ENCODE measurements at places on chromosomes 6 and 20.

GRCh38 chr6:158121335-158121734, 46.7 kb downstream of the SERAC1 start:
- no peak for DNase-seq

DNA sequence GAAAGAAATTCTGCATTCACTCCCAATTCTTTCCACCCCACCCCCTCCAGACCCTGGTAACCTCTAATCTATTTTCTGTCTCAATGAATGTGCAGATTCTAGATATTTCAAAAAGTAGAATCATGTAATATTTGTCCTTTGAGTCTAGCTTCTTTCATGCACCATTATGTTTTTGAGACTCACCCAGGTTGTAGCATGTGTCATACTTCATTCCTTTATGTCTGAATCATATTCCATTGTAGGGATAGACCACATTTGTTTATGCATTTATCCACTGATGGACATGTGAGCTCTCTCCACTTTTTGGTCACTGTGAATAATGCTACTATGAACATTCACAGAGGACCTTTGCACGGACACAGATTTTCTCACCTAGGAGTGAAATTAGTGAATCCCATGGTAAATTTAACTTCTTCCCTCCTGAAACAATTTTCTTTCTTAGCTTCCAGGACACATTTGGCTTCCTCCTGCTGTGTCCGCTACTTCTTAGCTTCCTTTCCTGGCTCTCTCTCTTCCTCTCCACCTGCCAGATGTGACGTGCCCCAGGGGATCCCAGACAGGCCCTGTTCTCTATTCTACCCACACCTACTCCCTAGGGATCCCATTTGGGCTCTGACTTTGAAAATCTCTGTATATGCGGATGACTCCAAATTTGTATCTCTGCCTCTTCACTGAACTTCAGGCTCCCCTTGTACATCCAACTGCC, 24.1 kb upstream of the ARFGEF2 start:
- DNase-seq, result no peak

DNA sequence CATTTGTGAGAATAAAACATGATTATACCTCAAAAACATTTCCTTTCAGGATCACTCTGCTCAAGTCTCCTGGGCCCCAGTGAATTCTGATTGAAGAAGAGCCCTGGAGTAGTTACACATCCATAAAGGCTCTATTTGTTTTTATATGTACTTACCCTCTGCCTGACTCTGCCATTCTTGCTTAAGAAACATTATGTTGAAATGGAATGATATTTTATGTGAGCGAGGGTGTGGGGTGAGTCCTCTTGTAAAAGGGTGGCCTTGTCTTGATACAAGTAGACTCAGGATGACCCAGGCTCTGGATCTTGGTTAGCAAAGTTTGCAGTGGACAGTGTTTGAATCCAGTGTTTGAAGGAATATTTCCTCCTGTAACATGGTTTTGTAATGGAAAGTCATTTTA, 215.4 kb upstream of the PREP start:
- no peak for DNase-seq

DNA sequence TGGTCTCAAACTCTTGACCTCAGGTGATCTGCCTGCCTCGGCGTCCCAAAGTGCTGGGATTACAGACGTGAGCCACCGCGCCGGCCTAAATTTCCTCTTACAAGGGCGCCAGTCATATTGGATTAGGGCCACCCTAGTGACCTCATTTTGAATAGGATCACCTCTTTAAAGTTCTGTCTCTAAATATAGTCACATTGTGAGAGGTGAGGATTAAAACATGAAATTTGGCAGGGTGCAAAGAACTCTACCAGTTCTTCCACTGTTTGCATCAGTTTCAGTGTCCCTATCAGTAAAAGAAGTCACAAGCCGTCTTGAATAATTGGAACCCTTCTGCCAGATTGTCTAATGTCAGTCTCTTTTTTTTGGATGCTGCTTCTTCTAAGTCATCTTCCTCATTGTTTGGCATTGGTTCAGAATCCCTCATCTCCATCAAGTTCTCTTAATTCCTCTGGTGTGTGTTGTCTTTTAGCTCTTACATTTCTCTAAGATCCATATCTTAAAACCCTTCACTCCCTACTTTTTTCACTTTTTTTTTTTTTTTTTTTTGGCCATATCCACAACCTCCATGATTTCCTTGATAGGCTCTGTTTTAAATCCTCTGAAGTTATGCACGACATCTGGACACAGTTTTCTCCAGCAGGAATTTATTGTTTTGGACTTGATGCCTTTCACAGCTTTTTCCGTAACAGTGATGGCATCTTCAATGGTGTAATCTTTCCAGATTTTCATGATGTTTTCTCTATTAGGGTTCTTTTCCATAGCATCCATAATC, 56.8 kb downstream of the NCOA3 start:
- no peak for DNase-seq

DNA sequence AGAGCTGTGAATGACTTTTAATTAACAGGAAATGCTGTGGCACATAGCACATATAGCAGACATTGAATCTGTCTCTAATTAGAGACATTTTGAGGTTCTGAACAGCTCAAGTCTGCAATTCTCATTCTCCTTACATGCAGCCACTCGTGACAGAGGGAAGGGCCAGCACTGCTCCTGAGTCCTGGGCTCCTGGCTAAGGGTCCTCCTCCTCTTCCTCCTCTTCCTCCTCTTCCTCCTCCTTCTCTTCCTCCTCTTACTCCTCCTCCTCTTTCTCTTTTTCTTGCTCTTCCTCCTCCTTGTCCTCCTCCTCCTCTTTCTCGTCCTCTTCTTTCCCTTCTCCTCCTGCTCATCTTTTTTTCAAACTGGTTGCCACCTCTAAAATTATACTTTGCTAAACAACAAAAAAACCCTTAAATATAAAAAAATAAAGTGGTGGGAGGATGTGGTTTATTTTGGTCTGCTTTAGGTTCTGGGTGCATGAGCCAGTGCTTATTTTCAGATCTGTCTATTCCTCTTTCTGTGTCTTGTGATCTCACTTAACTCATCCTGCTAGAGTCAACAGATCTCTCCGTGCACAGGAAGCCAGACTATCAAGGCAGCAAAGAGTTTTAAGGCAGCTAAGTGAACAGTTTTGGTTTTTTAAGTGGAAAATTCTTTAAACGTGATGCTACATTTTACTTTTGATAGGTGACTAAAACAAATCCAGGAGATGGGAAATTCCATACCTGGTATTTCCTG, 159.3 kb downstream of the CD83 start:
- DNase-seq, result peak; percentile 21

- no peak for DNase-seq
Measured at GRCh38 chr20:2750491-2751251, 49.8 kb downstream of the CPXM1 start.

- DNase-seq, result no peak
Measured at GRCh38 chr6:91221072-91221720, 634.3 kb upstream of the MAP3K7 start.

DNA sequence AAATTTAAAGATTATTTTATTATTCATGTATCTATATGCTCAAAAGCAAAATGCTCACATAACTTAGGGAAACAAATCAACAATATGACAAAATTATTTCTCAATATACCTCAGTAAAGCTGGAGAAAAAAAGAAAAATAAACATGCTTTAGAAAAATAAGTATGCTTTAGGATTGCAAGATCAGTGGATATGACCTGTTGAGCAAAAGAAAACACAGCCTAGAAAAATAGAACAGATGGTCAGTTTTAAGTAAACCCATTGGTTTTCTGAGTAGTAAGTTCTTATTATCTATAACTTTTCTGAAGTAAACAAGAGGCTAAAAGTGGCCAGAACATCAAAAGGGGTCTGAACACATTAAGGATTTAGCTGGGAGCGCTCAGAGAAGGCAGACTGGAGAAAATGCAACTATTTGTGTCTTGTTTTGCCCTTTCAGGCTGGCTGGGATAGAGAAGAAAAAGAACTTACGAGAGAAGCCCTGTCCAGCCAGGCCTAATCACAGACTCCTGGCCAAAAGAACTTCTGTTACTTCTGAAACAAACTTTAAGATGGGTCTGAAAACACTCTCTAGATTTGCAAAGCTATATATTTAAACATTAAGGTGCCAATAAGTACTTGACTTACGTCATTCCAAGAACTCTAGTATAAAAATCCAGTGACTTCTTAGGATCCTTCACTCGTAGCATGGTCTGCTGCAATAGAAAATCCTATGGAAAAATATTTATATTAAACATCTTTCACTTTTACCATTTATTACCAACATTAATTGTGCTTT, 16.5 kb downstream of the GLO1 start:
- no peak for DNase-seq

DNA sequence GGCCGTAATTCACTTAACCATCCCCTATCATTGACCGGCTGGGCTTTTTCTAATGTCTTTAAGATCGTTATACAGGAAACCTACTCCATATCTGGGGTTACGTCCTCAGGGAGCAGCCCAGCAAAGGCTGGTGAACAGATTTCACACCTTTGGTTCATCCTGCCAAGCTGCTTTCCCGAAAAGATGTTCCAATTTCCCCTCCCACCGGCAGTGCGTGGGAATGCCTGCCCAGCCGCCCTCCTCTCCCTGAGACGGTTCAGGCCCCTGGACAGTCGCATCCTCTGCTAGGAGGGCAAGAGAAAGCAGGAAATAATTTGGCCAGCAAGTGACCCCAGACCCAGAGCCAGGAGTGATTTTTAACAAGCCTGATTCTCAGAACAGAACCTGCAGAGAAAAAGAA, 16.3 kb downstream of the SIRPA start:
- DNase-seq, result no peak

- peak; percentile 24 for DNase-seq
Measured at GRCh38 chr6:157644043-157644810, 178.8 kb upstream of the SNX9 start.

GRCh38 chr6:162345051-162345511, 382.5 kb downstream of the PRKN start:
- no peak for DNase-seq

GRCh38 chr20:60802676-60803075, 449.4 kb upstream of the CDH4 start:
- no peak for DNase-seq

- DNase-seq, result no peak
Measured at GRCh38 chr20:6626805-6627204, 140.7 kb upstream of the BMP2 start.

GRCh38 chr6:105431226-105431625, 28.3 kb upstream of the PREP start:
- DNase-seq, result no peak

DNA sequence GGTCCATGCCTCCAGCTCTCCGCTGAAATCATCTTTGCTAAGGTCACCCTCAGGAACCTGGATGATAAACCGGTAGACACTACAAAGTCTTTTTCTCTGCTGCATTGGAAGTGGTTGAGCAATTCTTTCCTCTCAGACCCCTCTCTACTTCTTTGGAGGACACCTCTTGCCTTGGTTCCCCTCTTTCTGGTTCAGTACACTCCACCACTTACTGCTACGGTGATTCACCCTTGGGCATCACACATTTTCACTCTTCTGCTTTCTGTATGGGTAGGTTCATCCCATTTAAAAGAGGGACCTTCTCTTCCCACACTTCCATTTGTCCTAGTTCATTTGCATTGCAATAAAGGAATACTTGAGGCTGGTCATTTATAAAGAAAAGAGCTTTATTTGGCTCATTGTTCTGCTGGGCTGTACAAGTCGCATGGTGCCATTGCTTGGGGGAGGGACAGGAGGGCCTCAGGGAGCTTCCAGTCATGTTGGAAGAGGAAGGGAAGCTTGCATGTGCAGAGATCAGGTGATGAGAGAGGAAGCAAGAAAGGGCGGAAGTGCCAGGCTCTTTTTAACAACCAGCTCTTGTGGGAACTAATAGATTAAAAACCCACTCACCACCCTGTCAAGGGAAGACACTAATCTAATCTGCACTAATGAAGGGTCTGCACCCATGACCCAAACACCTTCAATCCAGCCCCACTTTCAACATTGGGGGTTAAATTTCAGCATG, 149.7 kb upstream of the TMEM170B start:
- DNase-seq, result no peak

DNA sequence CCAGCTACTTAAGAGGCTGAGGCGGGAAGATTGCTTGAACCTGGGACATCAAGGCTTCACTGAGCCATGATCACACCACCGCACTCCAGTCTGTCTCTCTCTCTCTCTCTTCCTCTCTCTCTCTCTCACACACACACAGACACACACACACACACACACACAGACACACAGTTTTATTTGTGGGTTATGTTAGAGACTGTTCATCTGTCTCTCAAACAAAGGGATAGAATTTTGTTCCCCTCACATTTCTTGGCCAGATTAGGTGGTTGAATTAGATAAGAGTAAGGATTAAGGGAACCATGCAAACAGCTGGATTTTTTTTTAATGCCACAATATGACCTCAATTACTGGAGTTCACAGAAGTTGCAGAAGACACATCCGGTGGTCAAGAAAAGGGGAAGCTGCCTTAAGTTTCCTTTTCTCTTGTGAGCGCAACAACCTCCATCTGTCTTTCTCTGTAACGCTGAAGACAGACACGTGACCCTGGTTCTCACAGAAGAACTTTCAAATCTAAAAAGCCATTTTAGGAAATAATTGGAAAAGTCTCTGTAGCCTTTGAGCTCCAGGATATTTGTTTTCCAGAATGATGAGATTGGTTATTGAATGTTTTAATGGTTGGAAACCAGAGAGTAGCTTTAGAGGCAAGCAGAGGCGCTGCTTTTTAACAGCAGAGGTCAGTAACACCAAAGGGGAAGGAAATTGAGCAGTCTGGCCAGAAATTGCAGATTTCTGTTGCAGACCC, 32.9 kb upstream of the LGSN start:
- DNase-seq, result peak; percentile 0

- DNase-seq, result no peak
Measured at GRCh38 chr6:93749191-93749590, 329.8 kb upstream of the EPHA7 start.

DNA sequence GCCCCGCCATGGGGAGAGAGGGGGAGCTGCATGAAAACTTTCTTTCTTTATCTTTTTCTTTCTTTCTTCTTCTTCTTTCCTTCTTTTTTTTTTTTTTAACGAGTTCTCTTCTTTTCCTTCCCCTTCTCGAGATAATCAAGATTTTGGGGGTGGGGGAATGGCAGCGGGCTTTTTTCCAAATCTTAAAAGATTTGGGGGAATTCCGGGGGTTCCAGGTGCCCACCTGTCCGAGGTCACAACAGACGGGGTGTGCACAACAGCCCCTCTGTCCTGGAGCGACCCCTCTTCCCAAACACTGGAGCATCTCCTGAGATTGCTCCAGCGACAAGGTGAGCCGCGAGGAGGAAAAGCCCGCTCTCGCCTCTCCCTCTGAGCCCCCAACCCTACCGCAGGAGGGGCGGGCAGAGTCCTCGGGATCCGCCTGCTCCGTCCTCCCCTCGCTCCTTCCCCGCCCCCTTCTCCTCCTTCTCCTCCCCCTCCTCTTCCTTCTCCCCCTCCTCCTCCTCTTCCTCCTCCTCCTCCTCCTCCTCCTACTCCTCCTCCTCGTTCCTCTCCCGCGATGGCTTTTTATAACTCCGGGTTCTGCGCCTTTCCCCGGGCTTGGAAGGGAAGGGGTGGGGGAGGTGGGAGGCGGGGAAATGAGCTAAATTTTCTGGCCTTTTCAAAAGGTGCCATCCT, 689 bp upstream of the KCNB1 start:
- no peak for DNase-seq

DNA sequence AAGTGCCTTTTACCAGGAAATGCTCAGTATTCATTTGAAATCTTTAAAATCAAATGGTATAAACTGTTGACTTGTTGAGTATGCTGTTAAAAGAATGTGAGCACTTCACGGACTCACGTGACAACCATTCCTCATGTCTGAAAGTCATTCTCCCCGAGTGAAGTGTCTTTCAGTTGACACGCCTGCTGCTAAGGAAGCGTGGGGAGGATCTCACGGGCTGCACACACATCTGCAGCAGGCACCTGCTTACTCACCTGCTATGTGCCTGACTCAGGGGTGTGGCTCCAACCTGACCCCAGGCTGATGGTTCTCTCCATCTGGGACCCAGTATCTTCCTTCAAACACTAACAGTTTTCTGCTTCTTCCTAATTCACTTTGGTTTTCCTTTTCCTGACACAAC, 32.7 kb downstream of the WDR27 start:
- DNase-seq, result no peak

GRCh38 chr6:19035461-19036195, 648.5 kb downstream of the RNF144B start:
- no peak for DNase-seq
